Psoas muscle (tissue), 8 donors: ENCODE measurements at places on chromosomes 16 and 17.

GRCh38 chr16:57666353-57667047 lies 1.6 kb upstream of the ADGRG3 start:
- no peak for DNase-seq

GRCh38 chr17:75589919-75590303 lies 2.3 kb downstream of the MYO15B start:
- DNase-seq: no peak

DNA sequence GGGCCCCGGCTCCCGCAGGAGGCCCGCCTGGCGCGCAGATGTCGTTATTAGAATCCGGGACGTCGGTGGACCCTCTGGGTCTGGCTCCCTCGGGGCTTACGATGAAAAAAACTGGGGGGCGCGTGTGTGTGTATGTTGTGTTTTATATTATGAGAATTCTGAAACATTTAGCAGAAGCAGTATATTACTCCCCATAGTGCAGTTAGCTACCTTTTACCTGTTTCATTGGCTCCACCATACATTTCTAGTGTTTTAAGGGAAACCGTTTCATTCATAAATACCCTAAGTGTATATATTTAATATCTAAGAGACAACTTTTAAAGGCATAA lies 486 bp upstream of the DNAJA2 start:
- no peak for DNase-seq

DNA sequence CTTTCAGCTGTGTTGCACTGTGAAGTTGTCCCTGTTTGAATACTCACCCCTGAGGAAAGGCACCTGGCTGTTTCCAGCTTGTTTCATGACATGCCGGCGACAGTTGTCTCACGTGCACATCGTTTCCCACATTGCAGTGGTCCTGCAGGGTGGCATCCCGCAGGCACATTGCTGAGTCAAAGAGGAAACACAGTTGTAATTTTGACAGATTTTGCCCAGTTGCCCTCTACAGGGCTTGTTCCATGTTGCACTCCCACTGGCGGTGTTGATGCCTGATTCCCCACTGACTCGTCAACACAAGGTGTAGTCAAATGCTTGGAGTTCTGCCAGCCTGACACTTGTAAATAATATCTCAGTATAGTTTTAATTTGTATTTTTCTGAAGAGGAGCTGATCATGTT lies 23.8 kb downstream of the EPN2 start:
- no peak for DNase-seq

- no peak for DNase-seq
Observed at GRCh38 chr16:83935005-83935857, 17.8 kb upstream of the OSGIN1 start.

DNA sequence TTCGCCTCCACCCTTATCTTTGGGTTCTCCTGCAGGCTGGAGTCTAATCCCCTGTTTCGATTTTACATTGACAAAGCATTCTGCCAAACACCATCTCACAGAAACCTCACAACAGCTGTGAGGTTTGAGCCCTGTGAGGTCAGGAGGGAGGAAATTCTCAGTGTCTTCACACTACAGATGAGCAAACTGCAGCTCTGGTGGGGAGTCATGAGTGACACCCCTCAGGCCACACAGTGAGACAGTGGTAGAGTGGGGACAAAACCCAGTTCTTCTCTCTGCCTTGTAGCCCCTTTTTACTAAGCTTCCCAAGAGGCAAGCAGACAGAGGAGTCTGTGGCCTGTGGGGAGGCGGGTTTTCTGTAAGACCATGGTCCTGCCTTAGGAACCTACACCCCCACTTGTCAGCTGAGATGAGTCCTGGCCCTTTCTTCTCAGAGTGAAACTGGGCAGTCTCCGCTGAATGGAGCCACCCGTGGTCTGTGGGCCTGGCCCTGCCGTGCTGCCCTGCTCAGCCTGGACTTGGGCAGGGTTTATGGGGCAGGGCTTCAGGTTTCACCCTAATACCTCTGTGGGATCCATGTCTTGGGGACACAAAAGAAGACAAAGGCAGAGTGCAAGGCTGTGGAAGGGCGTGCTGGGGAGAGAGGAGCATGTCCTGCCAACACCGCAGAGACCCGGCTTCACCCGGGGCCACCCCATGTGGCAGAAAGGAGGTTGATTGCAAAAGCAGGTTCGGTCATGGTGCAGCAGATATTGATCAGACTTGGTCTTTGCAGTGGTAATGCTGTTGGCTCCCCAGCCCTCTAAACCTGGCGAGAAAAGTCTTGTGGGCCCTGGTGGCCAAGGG lies 59.0 kb downstream of the ABR start:
- DNase-seq: no peak

GRCh38 chr16:799111-799947 lies 1.2 kb downstream of the GNG13 start:
- no peak for DNase-seq
